ENCODE measurements at places on chromosomes 7 and 10.
A peak's percentile ranks its signal among the peaks of the same experiment; 100 is the strongest.

DNA sequence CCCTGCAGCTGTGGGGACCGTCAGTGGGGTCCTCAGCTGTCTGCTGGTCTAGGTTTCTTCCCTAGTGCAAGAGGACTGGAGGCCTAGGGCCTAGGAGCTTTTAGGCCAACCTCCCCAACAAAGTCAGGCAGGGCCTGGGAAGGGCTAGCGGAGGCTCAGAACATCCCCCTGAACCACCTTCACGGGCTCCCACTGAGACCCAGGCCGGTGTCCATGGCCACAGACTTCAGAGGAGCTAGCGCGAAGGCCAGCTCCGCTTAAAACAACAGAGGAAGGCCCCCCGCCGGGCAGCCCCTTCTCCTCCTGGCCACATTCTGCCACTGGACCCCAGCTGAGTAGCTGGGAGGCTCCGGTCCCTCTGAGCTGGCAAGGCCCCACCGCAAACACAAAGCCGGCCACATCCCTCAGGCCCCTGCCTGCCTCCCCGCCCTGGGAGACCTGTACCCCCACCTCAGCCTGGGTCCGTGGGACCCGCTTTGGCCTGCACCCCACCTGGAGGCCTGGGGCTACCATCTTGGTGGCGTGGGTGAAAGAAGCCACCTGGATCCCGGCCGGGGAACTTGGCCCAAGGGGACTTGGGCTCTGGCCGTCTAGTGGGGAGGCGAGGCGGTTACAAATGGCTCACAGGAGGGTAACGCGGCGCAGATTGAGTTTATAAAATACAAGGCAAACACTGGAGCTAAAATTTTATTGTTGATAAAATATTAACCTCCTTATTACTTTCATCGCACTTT is 5.4 kb upstream of the UNCX start:
- no peak for DNase-seq

DNA sequence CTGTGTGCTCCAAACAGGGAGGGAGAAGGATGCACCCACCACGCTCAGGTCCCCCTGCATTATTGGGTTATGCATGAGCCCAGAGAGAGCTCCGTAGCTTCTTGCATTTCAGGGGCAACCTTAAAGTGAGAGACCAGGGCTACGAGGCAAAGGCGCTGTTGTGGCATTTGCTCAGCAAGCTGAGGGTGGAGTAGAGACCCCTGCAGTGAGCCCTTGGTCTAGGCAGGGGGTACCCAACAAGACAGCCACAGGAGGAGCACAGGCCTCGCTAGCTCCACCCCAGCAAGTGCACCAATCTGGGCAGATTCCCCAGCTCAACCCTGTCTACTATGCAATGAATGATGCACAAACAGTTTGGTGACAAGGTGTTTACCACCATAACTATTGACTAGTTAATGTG is 198.4 kb downstream of the CALN1 start:
- DNase-seq: no peak

DNA sequence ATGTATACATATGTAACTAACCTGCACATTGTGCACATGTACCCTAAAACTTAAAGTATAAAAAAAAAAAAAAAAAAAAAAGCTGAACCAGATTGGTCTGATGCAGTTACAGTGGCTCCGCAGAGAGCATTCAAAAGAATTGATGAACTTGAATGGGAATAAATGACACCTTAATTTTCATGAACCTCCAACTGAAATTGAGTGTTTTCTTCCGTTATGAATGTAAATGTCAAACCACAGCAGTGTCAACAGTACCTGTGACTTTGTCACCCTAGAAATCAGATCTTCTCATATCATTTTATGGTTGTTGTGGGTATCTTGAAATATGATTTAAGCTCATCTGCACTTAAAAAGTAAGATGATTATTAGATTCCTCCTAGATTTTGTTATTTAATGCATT is 32.7 kb upstream of the SRGN start:
- no peak for DNase-seq

GRCh38 chr10:126171555-126171954 is 216.7 kb downstream of the ADAM12 start:
- DNase-seq: no peak

DNA sequence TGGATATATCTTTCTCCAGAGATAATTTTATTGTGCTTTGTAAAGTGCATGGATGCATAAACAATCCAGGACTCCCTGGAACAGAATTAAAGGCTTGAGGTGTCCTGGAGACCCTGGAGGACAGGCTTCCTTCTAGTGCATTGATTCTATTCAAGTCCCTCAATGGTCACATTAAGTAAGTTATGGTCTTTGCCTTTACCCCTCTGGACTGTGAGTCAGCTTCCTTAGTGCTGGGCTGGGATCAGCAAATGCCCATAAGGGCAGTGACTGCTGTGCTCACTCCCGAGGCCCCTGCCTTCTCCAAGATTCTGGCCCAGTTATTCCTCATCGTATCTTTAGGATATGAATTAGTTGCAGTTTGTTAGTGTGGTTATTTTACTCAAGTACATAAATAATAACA is 178.7 kb upstream of the PRSS58 start:
- no peak for DNase-seq

- DNase-seq: no peak
Measured at GRCh38 chr10:72238392-72239175, 22.5 kb upstream of the ASCC1 start.

DNA sequence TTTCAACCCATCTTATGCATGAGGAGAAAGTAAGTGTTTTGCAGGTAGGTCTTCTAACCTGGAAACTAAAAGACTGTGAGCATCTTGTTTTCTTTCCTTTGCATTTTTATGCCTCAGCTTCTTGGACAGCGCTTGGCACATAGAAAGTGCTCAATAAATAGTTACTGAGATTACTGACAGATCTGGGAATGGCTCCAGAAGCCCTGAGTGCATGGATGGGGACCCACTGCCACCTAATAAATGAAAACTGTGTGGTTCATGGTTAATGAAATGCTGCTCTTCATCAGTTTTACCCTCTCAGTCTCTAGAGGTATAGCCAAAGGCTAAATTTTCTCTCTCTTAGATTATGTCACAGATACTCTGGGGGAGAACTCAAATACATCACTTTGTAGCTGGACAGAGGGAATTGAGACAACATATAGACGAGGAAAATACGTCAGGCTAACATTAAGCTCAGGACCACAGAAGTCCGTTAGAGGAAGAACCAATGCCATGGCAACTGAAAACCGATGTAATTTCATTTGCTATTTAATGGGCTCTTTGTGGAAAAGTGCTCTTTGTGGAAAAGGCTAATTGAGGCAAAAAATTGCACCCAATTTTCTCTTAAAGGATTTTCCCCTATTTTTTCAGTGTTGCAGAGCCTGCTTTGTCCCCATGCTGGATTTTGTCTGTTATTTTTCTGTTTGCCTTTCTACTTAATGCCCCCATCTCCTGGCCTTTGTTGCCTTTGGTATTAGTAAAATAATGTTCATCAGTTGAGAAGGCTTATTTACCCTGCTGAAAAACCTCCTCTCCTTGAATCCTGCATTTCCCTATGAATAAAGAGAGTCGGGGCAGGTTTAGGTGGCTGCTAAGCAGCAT is 17.8 kb downstream of the ASB4 start:
- DNase-seq: no peak

DNA sequence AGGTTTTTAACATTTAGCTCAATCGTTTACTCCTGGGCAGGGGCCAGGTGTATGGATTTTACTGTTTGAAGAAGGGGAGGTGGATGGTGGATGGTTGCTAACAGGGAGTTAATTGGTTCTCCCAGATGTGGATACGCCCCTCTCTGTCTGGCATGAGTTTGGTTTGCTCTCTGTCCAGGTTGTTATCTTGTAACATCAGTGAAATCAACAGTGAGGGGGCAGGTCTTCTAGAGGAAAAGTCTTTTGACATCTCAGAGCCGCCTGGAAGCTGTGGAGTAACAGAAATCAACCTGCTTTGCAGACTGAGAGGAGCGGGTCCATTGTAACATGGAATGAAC is 243.4 kb downstream of the MGMT start:
- DNase-seq: no peak

GRCh38 chr10:67943917-67944316 is 59.5 kb downstream of the SIRT1 start:
- DNase-seq: no peak

GRCh38 chr7:154503962-154504550 is 451.9 kb downstream of the DPP6 start:
- no peak for DNase-seq

DNA sequence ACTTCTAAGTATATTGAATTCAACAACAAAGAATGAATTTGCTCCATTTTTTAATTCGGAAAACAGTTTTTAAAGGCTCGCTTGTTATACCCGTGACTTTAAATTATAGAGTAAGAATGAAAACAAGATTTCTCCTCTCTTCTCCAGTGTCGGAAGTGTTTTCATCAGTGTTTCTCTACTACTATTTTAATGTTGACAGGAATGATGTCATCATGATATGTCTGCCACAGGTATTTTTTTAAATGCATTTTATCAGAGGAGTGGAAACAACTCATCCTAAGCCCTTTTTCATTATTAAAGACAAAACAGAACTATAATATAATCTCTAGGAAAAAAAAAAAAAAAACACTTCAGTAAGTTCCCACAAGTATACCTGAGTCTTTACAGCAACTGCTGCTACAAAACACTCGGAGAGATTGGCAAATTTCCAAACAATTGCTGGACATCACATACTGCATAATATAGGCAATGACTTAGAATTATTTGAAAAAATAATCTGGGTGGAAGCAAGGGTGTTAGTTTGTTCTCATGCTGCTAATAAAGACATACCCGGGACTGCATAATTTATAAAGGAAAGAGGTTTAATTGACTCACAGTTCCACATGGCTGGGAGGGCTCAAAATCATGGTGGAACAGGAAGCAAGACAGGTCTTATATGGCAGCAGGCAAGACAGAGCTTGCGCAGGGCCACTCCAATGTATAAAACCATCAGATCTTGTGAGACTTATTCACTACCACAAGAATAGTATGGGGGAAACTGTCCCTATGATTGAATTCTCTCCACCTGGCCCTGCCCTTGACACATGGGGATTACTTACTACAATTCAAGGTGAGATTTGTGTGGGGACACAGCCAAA is 4.8 kb upstream of the RNF32 start:
- no peak for DNase-seq

- peak; percentile 37 for DNase-seq
Measured at GRCh38 chr7:37732253-37732652, 48.7 kb downstream of the GPR141 start.

DNA sequence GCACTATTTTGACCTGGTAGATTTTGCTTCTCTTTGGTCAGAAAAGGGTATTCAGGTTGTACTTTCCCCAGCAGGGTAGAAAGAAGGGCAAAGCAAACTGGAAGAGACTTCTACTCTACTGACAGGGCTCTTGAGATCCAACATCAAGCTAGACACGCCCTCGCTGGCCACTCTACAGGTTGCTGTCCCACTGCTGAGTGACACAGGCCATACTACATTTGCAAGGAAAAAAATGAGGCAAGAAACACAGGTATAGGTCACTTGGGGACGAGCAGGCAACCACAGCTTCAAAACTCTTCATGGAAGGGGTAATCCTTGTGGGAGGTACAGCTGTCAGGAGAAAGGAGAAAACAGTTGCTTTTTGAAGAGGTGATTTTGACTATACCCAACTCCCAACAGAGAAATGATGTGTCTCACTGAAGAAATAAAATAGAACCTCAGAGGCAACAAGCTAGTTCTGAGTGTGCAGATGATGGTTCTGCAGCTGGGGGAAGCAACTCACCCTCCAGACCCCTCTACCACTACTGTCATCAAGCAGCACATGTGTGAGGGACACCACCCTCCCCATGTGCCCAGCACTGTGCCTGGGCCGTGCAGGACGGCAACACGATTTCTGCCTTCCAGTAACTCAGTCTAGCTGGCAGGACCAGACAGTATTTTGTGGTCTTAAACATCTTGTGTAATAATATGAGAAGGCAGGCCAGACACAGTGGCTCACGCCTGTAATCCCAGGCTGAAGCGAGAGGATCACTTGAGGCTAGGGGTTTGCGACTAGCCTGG is 16.3 kb downstream of the AKR1B1 start:
- no peak for DNase-seq

DNA sequence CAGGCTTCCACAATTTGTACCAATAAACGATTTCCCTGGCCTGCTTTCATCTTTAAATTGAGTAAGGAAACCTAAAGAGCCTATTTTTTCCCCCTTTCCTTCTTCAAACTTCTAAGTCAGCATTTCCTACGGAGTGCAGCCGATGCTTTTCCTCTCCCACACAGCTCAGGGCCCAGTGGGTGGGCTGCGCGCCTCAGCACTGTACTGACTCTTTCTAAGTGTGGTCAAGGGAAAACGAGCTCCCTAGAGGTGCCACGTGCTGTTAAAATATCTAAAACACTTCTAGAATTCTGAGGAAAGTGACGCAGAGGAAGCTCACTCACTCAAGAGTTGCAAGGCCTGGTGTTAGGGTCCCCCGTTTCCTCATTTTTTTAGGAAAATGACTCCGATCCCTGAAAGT is 29.0 kb downstream of the STEAP1B start:
- no peak for DNase-seq

- no peak for DNase-seq
Measured at GRCh38 chr7:28957751-28958234, 337 bp downstream of the TRIL start.

DNA sequence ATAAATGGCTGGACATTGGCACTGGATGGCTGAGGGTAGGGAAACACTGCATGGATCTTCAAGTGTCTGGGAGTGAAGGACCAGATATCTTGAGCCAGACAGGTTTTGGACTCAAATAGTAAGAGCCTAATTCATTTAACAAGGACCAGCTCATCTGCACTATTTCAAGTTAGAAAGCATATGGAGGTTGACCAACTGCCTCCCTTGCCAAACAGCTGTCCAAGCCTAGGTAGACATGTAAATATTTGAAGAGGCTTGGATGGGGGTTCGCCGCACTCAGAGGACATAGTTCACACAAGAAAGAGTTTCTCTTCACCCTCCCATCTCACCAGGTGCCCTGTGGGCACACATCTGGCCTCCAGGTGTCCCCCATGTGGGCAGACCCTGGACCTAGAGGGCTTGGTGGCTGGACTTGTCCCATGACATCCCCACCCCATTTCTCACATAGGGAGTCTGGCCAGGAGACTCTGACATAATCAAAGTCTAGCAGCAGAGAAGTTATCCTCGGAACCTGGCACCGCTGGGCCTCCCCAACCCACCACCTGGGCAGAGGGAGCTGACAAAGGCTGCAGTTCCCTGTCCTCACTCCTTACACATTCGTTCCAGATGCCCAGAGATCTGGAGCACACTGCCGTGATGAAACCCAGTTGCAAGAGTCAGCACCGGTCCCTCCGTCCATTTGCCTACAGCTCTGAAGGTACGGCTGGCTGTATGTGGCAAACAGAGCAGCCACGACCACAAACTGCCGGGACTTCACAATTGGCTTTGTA is 116.9 kb upstream of the GDF10 start:
- no peak for DNase-seq

DNA sequence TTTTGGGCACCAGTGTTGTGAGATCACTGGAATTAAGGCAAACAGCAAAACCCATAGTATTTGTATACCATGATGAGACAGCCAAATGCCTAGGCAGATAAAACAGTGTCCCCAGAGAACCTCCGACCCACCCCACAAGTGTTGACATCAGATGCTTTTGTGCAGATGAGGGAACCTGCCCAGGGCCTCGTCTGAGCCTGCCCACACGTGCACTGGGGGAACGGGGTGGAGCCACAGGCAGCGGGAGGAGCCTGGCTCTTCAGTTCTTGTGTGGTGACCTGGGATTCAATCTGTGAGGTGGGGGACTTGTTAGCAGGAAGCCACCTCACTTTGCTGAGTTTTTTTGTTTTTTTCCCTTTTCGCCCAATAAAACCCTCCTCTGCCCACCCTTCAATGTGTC is 33.4 kb upstream of the OPTN start:
- no peak for DNase-seq

GRCh38 chr10:93992400-93993030 is 1.2 kb upstream of the PLCE1 start:
- no peak for DNase-seq

- no peak for DNase-seq
Measured at GRCh38 chr10:97508342-97508741, 9.6 kb downstream of the UBTD1 start.

- DNase-seq: no peak
Measured at GRCh38 chr10:65861249-65861648, 1064.6 kb upstream of the LRRTM3 start.
